ENCODE measurements at places on chromosomes 5 and 9.
A peak's percentile ranks its signal among the peaks of the same experiment; 100 is the strongest.

GRCh38 chr9:86187121-86187520 lies 72.3 kb downstream of the C9orf153 start:
- no peak for DNase-seq

GRCh38 chr9:125540497-125540896 lies 166.5 kb downstream of the MAPKAP1 start:
- no peak for DNase-seq

DNA sequence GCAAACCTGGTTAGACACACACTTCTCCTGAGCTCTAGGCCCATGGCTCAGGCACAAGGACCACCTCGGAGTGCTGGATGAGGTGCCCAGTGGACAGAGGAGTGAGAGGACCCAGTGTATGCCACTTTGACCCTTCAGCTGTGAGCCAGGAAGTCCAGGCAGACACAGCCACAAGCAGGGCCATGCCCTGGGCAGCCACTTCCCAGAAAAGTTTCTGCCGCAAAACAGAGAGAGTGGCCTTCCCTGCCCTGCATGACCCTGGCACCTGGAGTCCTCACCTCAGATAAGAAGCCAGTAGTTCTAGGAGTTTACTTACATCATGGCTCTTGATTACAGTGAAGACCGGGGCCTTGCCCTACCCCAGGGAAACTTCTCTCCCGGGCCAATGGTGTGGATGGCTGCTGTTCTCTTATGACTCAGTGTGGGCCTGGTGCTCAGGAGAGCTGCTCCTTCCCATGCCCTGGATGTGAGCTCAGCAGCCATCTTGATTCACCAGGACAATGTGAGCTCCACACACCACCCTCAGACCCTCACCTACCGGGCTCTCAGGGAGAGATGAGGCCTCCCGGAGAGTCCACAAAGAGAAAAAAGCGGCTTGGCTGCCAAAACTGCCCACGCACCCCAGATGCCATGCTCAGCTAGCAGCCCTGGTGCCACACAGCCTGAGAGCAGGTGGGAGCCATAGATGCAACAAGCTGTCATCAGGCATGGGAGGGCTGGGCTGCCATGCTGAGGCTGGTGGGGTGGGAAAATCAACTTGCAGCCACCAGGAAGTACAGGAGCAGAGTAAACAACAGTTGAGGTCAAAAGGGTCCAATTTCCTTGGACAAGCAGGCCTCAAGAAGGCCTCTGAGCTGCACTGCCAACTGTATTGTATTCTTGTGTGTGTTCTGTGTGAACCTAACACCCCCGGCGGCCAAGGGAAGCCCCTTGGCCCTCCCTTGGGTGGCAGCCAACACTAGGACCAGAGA lies 11.7 kb upstream of the IRF1 start:
- DNase-seq, result no peak

GRCh38 chr9:15293804-15294316 lies 13.2 kb downstream of the TTC39B start:
- peak; percentile 56 for DNase-seq

GRCh38 chr9:19138084-19138483 lies 10.8 kb upstream of the PLIN2 start:
- DNase-seq, result no peak

All from brain (organoid and tissue), 16 donors.